ENCODE measurements at places on chromosomes 13 and 19. TPM values are rescaled to one million over a fixed set of nuclear protein-coding genes. Genes with fewer than 3 reads are reported as not detected.

Gene REX1BD
- 71.8 TPM for total RNA-seq

DNA sequence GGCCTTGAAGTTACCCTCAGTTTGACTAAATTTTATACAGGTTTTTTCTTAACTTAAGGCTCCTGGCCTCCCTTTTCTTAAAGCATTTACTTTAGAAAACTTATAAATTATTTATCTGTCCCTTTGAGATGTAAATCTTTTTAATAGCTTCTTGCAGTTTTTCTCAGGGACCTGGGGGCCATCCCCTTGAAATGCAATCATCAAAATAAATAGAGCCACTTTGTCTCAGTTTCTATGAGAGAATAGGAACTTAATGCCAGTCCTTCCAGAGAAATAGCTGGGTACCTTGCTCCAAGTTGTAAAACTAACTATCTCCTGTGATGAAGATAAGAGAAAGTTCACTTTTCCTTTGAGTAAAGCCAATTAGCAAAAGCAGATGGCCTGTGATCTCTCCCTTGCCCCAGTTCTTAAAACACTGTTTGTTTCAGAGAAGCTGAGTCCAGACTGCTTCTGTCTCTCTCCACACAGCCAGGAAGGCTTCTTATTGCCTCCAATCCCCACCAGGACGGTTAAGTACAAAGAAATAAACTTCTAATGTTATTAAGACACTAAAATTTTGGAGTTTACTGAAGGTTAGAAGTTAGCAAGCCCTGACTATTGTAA is 913.1 kb downstream of the OLFM4 start:
- DNase-seq, result no peak

DNA sequence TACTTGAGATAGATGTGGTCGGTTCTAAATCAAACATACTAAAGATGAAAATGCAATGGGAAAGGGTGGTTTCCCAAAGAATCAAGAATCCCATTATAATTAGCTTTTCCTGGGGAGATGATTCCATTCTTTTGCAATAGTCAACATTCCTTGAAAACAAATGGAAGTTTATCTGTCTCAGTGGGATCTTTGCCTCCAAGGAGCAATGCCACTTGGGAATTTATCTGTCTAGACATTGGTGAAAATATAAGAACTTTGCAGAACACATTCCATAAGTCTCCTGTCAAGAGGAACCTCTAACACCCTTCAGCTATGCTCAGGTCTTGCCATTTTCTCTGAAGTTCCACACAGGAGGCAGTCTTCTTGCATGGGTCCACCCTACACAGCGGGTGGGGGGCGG is 152.5 kb downstream of the KCTD12 start:
- no peak for DNase-seq

- DNase-seq, result no peak
Measured at GRCh38 chr19:30078381-30078910, 136.4 kb downstream of the URI1 start.

Gene MICOS13
- 23.2 TPM for total RNA-seq

Gene LYPD3
- 0.89 TPM for total RNA-seq

DNA sequence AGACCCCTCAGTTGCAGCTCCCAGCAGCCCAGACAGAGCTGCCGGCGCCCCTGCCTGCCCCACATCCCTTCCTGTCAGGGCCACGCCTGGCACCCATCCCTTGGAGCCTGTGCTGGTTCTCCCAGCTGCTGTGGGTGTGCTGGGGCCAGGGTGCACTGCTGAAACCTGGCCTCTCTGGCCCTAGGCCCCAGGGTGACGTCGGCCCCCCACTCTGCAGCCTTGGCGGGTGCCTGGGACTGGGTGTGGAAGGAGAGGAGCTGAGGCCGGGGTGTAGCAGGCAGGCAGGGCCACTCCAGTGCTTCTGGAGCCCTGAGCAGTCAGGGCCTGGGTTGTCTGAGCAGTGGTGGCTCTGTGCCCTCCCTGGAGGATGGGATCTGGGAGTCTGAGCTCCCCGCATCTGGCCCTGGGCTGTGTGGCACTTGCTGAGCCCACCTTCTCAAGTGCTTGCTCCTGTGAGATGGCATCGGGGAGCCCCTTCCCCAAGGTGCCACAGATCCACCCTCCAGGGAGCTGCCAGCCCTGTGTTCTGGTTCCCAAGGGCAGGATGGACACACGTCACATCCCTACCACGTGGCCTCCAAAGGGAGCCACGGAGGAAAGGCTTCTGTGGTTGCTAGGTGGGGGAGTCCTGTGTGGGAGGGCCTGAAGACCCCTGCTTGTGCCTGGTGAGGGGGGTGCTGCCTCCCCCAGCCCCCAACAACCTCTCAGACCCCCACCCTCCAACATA is 5.2 kb downstream of the PLEKHJ1 start:
- DNase-seq, result no peak

DNA sequence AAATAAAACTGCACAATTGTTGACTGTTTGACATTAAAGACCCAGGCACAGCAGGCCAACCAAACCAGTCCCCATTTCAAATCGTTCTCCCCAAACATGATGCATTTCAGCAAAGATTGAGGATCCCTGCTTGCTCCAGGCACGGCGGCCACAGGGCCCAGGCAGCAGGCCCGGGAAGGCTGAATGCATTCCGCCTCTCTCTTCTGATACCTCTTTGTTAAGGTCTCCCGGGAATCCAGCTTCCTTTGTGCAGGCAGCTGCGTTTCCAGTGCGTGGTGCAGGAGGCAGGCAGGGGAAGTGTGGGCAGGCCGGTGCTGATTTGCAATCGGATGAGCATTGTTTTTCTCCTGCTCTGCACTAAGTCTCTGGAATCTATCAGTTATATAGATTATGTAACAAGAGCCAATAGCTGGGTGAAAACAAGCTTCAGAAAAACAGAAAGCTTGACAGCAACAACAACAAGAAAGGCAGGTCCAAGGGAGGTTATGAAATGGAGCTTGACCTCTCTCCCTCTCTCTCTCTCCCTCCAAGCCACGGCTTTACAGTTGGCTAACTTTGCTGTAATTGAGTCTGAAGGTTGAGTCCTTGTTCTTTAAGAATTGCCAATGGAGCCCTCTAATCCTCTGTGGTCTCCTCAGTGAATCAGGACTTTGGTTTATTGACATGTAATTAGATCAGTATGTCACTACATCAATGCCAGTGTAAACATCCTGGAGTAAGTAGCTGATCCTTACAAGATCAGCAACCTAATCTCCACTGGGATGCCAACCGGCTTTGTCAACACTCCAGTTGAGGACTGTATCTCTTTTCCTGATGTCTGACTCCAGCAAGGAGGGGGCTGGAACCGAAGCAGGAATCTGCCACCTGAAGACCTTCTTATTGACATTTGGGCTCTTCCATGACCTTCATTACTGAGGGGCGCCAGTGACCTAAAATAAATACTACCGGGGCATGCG is 338.0 kb downstream of the TEX29 start:
- peak; percentile 47 for DNase-seq

- no peak for DNase-seq
Measured at GRCh38 chr13:39401756-39402155, 201.2 kb downstream of the LHFPL6 start.

GRCh38 chr19:13181747-13182388 is 31.7 kb downstream of the IER2 start:
- DNase-seq, result no peak

DNA sequence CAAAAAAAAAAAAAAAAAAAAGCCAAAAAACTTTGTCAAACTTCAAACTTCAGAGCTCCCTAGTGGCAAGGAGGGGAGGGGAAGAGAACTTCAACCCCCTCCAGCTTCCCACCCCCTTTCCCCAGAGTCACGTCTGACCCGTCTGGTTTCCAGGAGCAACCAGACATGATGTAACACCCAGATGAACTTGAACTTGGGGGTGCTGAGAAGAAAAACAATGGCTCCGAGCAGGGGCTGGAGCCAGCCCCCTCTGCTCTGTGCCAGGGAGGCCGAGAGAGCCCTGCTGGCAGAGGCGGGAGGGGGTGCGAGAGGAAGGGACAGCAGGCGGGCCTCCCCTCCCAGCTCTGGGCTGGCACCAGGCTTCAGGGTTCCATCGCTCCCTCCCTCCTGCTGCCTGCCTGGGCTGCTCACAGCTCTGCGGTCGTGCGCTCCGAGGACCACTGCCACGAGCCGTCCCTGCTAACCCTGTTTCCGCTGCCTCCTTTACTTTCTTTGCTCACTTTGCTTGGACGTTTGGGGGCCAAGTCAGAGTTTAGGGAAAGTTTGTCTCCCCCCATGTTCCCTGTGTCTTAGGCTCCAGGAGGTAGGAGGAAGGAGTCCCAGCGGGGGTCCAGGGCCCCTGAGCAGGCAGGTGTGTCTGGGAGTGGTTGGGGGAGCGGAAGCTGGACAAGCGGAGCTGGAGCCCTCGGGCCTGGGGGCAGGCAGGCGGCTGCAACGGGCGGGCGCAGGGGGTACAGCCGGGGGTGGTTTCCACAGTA is 11.1 kb downstream of the LYL1 start:
- DNase-seq, result no peak

DNA sequence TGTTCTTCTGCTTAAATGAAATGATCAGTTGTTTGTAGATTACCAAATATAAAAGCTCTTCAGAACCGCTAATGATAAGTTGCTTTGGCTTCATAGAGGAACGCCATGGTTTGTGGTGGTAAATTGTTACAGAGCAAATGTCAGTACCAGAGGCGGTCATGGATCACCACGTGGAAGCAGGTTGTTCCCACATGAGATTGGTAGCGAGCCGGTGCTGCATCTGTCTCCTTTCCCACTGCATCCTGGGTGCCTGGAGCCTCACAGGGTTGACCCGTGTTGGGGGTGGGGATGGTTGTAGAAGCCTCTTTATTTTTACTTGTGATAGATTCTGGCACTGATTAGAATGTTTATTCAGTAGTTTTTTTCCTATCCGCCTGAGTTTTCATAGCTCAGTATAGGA is 14.7 kb downstream of the GARRE1 start:
- no peak for DNase-seq

Gene TMPRSS9
- total RNA-seq, result 0.12 TPM

DNA sequence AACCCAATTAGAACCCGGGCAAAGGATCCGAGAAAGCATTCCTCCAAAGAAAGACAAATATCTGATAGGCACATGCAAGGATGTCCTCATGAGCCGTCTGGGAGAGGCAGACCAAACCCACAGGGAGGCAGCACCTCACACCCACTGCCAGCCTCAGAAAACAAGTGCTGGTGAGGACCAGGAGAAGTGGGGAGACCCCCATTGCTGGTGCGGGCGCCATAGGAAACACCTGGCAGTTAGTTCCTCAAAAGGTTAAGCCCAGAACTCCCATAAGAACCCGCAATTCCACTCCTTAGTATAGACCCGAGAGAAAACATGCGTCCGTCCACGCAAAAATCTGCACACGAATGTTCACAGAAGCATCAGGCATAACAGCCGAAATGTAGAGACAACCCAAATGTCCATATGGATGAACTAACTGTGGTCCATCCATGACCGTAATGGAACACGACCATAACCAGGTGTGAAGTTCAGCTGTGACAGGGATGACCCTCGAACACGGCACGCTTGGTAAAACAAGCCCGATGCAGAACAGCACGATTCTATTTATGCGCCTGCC is 7.9 kb downstream of the ZNF787 start:
- no peak for DNase-seq

- no peak for DNase-seq
Measured at GRCh38 chr13:65943708-65944107, 1286.4 kb downstream of the PCDH9 start.

DNA sequence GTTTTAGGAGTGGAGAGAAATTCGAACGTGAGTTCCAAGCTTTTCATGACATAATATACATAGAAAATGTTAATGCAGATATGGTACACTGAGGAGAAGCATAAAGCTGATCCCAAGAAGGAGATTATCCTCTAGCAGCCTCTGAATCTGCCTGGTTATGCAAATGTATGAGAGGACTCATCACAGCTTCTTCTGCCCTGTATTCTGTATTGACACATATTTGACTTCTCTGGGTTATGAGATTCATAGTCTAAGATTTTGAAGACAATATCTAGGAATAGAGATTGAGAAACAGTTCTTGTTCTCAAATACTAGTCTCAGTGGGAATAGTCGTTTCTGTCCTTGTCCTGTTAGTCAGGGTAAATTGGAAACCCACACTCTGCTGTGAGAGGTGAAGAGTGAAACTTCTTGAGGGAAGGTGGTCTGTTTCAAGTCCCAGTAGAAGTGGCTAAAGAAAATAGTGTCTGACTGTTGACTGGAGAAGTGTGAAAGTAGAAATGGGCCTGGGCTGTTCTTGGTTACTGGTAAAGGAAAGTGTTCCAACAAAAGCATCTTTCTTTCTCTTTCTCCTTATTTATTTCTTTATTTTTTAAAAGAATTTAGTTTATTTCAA is 1356.6 kb downstream of the SLITRK5 start:
- DNase-seq, result no peak

DNA sequence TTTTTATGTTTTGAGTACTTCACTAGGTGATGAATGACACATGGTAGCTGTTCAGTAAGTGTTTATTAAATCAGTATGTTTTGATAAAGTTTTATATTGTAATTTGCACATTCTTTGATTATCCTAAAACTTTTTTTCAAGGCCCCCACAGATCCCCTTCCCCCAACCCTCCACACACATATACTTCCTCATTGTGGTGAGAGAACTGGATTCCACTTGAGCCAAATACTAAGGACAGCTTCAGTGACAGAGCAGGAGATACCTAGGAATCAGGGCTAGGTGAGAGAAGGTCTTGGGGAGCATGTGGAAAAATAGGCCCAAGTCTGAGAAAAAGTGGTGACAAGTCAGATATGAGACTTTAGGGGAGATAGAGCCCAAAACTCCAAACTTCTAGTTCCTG is 174.6 kb downstream of the TDRD3 start:
- no peak for DNase-seq

Gene CEACAM5
- total RNA-seq, result not detected

Gene PRTN3
- total RNA-seq, result not detected

GRCh38 chr19:42092350-42092749 is 16.4 kb downstream of the ZNF574 start:
- DNase-seq, result no peak

- no peak for DNase-seq
Measured at GRCh38 chr19:4713384-4713951, 10.2 kb downstream of the DPP9 start.

DNA sequence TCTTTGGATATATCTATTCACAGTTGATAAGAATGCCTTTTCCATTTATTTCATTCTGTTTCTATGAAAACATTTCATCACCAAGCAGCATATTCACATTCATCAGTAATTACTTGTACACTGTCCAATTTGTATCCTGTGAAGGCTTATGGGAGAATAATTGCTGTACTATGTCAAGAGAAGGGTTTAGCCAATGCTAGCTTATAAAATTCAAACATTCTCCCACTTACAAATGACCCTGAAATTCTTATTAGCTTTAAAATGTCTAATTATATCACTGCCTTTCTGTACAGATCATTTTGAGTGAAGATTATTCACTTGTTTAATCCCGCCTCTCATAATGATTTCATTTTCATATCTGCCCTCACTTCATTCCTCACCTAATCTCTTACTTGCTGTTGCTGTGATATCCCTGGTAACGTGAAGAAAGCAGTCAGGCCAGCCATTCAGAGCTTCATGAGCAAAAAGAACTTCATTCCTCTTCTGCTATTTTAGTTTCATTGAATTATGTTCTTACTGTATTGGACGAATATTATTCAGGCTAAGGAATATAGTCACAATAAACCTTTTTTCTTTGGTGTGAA is 778.7 kb downstream of the OLFM4 start:
- no peak for DNase-seq

Gene PTPRS
- 357 TPM for total RNA-seq

Gene PRR36
- total RNA-seq, result 21.8 TPM

DNA sequence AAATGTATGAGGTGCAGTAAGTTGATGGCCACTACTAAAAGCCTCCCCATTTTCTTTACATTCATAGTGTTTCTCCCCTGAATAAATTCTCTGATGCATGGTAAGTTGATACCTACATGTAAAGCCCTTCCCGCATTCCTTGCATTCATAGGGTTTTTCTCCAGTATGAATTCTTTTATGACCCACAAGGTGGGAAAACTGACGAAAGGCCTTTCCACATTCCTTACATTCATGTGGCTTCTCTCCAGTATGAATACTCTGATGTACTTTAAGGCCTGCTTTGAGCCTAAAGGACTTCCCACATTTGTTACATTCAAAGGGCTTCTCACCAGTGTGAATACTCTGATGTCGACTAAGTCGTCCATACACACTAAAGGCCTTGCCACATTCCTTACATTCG is 20.5 kb downstream of the ZNF607 start:
- DNase-seq, result no peak
